ENCODE measurements at places on chromosomes 12 and 14. TPM values are rescaled to one million over a fixed set of nuclear protein-coding genes. Genes with fewer than 3 reads are reported as not detected.

- no peak for DNase-seq
Measured at GRCh38 chr14:71314717-71315116, 407.5 kb downstream of the PCNX1 start.

- DNase-seq, result no peak
Measured at GRCh38 chr12:124122722-124123121, 149.7 kb downstream of the ZNF664 start.

GRCh38 chr14:44791730-44792129, 170.0 kb downstream of the KLHL28 start:
- no peak for DNase-seq

DNA sequence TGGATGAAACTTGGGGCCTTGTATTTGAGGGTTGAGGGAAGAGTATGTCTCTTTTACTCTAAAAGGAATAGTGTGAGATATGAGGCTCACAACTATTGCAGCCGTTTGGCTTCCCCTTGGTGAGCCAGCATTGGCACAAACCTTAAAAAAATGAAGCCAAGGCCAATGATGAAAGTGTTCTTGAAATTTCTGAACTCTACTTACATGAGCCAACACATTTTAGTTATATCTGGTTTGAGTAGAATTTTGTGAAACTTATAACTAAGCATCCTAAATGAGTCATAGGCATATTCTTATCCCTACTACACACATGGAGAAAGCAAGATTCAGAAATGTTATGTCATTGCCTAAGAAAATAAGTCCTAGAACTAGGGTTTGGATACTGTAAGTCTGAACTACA, 55.3 kb upstream of the ACSS3 start:
- DNase-seq, result no peak

GRCh38 chr14:61911574-61911973, 149.4 kb downstream of the SNAPC1 start:
- DNase-seq, result no peak

GRCh38 chr14:49619730-49620129, 696 bp downstream of the RPL36AL start:
- no peak for DNase-seq

DNA sequence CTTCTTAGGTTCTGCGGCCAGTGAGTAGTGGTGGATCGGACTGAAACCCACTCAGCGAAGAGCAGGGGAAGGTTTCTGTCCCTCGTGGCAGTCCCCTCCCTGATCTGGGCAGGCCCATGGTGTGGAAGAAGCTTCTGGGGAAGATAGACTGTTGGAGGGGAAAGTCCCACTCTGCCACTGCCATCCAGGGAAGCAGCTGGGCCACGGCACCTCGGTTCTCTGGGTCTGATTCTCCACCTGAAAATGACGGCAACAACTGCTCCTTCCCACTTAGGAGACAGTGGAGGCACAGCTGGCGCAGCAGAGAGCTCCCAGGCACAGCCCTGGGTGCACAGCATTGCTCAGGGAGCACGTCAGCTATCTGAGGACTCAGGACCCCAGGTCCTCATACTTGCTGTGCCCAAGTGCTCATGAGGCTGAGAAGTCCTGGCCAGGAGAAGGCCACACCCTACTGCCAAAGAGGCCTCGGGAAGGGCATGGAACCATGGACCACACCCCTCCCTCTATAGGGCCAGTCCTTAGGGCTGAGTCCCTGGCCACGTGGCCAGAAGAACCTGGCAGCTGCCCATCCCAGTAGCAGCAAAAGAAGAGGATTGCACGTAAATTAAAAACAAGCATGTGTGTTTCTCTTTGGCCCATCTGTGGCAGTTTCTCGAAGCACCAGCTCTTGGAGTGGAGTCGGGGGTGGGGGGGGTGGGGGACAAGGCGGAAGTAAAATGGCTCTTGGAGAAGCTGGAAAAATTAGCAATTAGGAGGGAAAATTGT, 85.3 kb upstream of the BCL11B start:
- no peak for DNase-seq

DNA sequence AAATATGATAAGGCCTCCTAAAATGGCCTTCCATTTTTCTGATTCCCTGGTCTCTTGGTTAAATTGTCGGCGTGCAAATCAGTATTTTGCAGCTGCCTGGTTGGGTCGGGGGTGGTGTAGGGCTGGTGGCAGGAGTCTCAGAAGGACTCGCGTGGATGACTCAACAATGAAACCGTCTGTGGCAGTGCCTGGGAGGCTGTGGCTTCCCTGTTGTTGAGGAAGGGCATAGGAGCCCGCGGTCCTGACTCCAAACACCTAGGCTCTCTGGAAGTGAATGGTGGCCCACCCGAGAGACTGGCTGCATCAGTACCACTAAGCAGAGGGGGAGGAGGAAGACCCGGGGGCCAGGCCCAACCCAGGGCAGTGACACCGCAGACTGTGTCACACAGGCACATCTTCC, 207.9 kb downstream of the TTC7B start:
- DNase-seq, result no peak

DNA sequence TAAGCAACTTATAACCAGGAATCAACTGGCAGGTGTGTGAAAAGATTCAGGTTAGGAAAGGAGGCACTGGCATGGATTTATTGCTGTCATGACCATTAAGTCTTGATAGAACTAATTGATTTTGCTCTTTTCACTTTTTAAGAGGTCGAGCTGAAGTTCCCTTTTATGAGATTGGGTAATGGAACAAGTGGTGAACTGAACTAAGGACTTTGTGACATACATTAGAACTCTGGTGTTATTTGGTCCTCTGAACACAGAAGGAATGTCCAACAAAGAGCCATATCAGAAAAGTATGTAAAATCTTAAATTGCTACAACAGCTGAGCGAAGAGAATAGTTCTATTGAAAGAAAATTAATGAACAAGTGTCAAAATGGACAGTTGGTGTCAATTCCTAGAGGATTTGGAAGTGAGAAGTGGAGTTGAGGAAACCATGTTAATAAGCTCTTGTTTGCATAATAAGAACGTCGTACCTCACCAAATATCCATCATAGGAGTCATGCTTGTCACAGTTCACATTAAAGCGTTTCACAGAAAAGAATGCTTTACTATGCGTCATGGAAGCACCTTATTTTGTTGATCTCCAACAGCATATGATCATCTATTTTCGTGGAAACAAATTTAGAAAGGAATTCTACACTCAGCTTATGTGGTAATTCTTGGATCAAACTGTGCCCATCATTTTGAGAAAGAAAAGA, 8.4 kb upstream of the MYF6 start:
- no peak for DNase-seq

DNA sequence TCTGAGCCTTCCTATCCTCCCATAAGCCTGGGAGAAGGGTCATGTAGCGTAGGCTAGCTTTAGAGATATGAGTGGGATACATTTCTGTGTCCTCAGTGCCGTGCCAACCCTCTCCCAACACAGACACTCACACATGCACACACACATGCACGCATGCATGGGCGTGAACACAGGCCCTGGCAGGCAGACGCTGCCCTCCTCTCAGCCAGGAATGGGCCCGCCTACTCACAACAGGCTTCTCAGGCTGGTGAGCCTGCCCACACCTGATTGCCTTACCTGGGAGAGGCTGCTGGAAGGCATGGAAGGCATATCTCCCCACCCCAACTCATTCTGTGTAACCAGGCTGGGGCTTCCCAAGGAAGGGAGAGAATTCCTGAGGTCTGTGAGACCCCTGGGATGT, 12.8 kb upstream of the ACVR1B start:
- no peak for DNase-seq

- no peak for DNase-seq
Measured at GRCh38 chr12:27161458-27162228, 79.3 kb upstream of the C12orf71 start.

TSPAN19 gene
- total RNA-seq, result not detected

COX6A1 gene
- 83.0 TPM for total RNA-seq

NELL2 gene
- 0.82 TPM for total RNA-seq

CLEC4E gene
- total RNA-seq, result 0.58 TPM

CEP170B gene
- 4.9 TPM for total RNA-seq

MYL6B gene
- total RNA-seq, result 334 TPM

LGR5 gene
- total RNA-seq, result 40.1 TPM

All from gastrocnemius medialis (tissue), 4 donors.